ENCODE measurements at places on chromosomes 1 and 21.

DNA sequence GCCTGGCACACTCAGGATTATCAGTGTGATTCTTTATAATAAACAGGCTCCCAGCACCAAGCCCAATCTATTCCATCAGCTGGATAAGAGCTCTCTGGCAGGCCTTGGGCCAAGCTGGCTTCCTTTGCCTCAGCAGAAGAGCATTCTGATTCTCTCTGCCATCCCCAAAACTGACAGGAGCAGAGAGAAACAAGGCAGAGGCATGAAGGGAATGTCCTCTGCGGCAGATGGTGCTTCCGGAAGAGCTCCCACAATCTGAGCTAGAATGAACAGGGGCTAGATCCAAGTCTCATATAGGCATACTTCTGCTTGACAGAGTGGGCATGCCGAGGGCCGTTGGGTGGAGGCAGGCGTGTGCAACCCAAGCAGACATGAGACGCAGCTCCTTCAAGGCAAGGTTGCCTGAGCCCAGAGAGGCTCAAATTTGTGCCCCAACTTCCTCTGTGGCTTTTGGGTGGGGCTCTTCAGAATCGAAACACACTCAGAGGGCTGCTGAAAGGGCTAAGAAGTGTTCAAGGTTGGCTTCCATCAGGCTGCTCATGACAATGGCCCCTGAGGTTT, 4.0 kb downstream of the CAPN2 start:
- H3K36me3 ChIP-seq: peaks cover 31% of the 10 kb centered on the region
- H3K27ac ChIP-seq: peak overlapping the region; percentile 94
- peak; percentile 39 for DNase-seq
- H3K4me3 ChIP-seq: peak overlapping the region; percentile 11

GRCh38 chr1:205934788-205935187, 8.5 kb downstream of the SLC26A9 start:
- H3K4me3 ChIP-seq: no peak overlapping the region
- DNase-seq: no peak
- peaks cover 5% of the 10 kb centered on the region for H3K27me3 ChIP-seq

GRCh38 chr1:30042438-30043147, 680.8 kb downstream of the MATN1 start:
- H3K4me1 ChIP-seq: no peaks in the 10 kb centered on the region
- DNase-seq: no peak
- H3K27ac ChIP-seq: no peak overlapping the region
- H3K36me3 ChIP-seq: no peaks in the 10 kb centered on the region
- no peaks in the 10 kb centered on the region for H3K27me3 ChIP-seq
- no peak overlapping the region for H3K4me3 ChIP-seq

GRCh38 chr1:201489643-201490261, 17.2 kb downstream of the CSRP1 start:
- H3K27ac ChIP-seq: no peak overlapping the region
- DNase-seq: no peak
- H3K4me3 ChIP-seq: no peak overlapping the region
- no peaks in the 10 kb centered on the region for H3K27me3 ChIP-seq
- peaks cover 70% of the 10 kb centered on the region for H3K36me3 ChIP-seq
- no peaks in the 10 kb centered on the region for H3K4me1 ChIP-seq

GRCh38 chr1:205246351-205247119, 18.8 kb downstream of the TMCC2 start:
- no peaks in the 10 kb centered on the region for H3K4me1 ChIP-seq
- H3K36me3 ChIP-seq: no peaks in the 10 kb centered on the region
- DNase-seq: no peak
- H3K27me3 ChIP-seq: no peaks in the 10 kb centered on the region

GRCh38 chr1:187696073-187696472, 867.3 kb downstream of the PLA2G4A start:
- no peaks in the 10 kb centered on the region for H3K36me3 ChIP-seq
- H3K27me3 ChIP-seq: no peaks in the 10 kb centered on the region
- DNase-seq: no peak
- no peaks in the 10 kb centered on the region for H3K4me1 ChIP-seq
- H3K27ac ChIP-seq: no peak overlapping the region

DNA sequence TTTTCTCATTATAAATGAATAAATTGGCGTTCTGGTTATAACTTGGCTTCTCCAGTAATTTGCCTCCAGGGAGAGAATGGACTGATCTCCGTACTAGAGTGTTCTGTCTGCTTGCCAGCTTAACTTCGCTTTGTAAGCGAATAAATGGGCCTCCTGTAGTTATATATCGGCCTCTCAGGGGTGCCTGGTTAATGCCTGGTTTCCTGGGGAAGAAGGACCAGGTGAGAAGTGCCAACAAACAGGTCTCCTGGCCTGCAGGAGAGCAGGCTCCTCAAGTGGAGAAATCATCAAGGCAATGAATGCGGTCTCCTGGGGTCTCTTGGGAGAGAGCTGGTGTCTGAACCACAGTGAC, 107.4 kb upstream of the SERBP1 start:
- no peaks in the 10 kb centered on the region for H3K27me3 ChIP-seq
- no peaks in the 10 kb centered on the region for H3K4me1 ChIP-seq
- no peaks in the 10 kb centered on the region for H3K36me3 ChIP-seq
- no peak overlapping the region for H3K27ac ChIP-seq
- DNase-seq: no peak

DNA sequence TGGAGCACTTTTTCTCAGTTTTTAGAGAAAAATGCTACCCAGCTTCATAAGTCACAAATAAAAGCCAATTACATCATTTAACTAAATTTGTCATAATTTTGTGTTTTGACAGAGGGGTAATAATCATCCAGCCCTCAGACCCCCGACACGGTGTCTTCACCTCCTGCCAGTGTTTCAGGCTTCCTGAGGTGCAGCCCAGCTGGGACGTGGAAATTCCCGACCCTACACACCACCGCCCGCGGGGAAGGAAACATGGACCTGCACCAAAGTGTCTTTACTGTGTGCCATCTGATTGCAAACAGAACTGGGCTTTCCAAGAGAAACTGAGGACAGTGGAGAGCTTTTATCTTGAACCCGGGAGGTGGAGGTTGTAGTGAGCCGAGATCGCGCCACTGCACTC, 7.7 kb upstream of the INAVA start:
- no peaks in the 10 kb centered on the region for H3K36me3 ChIP-seq
- no peak overlapping the region for H3K4me3 ChIP-seq
- H3K4me1 ChIP-seq: peaks cover 42% of the 10 kb centered on the region
- peak overlapping the region; percentile 58 for H3K27ac ChIP-seq

DNA sequence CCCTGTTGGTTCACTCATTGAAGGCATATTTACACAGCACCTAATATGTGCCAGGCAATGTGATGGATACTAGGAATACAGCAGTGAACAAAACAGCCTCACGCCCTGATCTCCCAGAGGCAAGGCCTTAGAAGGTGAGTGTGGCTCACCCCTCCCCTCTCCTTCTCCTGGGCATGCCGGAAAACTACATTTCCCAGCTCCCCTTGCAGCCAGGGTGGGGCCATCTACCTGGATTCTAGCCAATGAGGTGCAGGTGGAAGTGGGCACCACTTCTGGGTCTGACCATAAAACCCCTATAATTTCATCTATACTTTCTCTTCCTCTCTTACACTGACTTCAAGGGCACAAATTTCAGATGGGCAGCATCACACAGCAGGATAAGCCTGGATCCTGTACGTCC, 63.8 kb downstream of the FBXO2 start:
- H3K27ac ChIP-seq: no peak overlapping the region
- no peak overlapping the region for H3K4me3 ChIP-seq
- H3K27me3 ChIP-seq: no peaks in the 10 kb centered on the region
- no peak for DNase-seq

- no peaks in the 10 kb centered on the region for H3K4me1 ChIP-seq
- H3K36me3 ChIP-seq: no peaks in the 10 kb centered on the region
- no peaks in the 10 kb centered on the region for H3K27me3 ChIP-seq
- DNase-seq: no peak
- H3K4me3 ChIP-seq: no peak overlapping the region
Measured at GRCh38 chr1:107535091-107535490, 394.3 kb downstream of the NTNG1 start.

DNA sequence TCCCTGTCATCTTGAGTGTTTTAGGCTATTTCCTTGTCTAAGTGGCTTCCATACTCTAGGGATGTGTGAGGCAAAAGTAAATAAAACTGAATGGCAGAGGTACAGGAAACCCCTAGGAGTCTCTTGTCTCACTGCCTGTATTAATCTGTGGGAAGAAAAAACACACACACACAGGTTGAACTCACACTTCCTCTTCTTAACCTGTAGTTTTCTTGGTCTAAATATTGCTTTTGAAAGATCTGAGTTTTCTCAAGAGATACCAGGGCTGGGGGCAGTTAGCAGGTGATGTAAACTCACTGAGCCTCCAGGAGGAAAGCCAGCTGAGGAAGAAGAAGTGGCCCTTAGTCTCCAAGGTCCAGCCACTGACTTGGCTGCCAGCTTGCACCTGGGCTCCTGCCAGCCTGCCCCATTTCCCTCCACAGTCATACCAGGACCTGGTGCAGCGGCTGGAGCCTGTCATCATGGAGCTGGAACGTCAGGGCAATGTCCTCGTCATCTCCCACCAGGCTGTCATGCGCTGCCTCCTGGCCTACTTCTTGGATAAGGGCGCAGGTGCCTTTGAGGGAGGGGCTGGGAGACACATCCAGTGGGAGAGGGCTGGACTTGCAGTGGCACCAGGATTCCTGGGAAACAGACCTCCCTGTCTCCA, 16.9 kb downstream of the PFKFB2 start:
- H3K36me3 ChIP-seq: no peaks in the 10 kb centered on the region
- H3K4me1 ChIP-seq: peaks cover 4% of the 10 kb centered on the region
- H3K27ac ChIP-seq: no peak overlapping the region
- no peak for DNase-seq
- H3K4me3 ChIP-seq: no peak overlapping the region
- no peaks in the 10 kb centered on the region for H3K27me3 ChIP-seq

DNA sequence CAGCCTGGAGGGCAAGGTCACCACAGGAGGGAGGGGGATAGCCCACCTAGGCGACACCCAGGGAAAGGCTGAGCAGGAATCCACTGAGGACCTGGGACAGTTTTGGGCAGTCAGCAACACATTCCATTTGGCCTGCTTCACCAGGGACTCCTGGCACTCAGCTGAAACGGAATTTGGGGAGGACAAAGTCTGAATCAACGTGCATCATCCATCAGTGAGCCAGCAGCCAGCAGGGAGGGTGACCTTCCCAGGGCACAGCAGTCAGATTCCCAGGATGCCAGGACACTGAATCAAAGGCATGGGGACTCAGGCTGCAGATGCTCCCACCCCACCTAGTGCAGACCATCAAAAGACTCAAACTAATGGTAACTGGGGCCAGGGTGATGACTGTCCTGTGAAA, 4.6 kb downstream of the SH3BP5L start:
- H3K27ac ChIP-seq: no peak overlapping the region
- H3K4me3 ChIP-seq: no peak overlapping the region
- peaks cover 26% of the 10 kb centered on the region for H3K36me3 ChIP-seq
- no peaks in the 10 kb centered on the region for H3K27me3 ChIP-seq
- no peak for DNase-seq

- DNase-seq: no peak
- peaks cover 4% of the 10 kb centered on the region for H3K36me3 ChIP-seq
- H3K27ac ChIP-seq: no peak overlapping the region
- H3K4me1 ChIP-seq: no peaks in the 10 kb centered on the region
Measured at GRCh38 chr1:213201380-213202155, 150.5 kb downstream of the RPS6KC1 start.

- DNase-seq: no peak
- H3K36me3 ChIP-seq: no peaks in the 10 kb centered on the region
- H3K27ac ChIP-seq: no peak overlapping the region
Measured at GRCh38 chr1:8633741-8634501, 183.5 kb downstream of the RERE start.

DNA sequence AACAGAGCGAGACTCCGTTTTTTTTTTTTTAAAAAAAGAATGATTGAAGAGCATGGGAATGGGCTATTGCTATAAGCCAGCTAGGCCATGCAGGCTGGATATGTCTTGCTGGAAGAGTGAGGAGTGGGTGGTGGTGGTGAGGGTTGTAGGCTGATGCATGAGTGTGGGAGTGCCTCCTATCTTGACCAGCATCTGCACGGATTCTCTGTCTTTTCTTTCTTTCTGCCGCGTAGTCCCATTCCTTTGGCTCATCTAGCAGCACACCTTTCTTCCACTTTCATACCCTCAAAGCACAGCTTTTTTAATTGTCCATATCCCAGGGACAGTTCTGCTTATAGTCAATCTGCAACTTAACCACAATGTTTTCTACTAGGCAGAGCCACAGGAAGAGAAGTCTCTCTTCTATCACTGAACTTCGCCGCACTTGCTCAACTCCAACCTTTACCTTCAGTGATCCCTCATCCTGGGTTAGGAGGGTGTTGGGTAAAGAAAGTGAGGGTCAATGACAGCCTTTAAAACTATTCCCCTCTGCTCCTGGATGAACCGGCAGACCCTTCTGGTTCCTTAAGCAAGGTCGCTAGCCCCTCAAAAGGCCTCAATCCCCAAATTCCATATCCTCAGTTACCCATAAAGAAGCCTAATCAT, 15.2 kb downstream of the ADCY10 start:
- H3K27me3 ChIP-seq: no peaks in the 10 kb centered on the region
- no peak for DNase-seq
- no peaks in the 10 kb centered on the region for H3K36me3 ChIP-seq
- no peaks in the 10 kb centered on the region for H3K4me1 ChIP-seq

GRCh38 chr1:33685256-33685655, 178.6 kb upstream of the HMGB4 start:
- H3K27ac ChIP-seq: no peak overlapping the region
- no peak overlapping the region for H3K4me3 ChIP-seq
- H3K36me3 ChIP-seq: no peaks in the 10 kb centered on the region
- H3K27me3 ChIP-seq: no peaks in the 10 kb centered on the region

- no peaks in the 10 kb centered on the region for H3K27me3 ChIP-seq
- H3K27ac ChIP-seq: no peak overlapping the region
- H3K4me1 ChIP-seq: no peaks in the 10 kb centered on the region
Measured at GRCh38 chr1:18748435-18748834, 111.0 kb downstream of the TAS1R2 start.

DNA sequence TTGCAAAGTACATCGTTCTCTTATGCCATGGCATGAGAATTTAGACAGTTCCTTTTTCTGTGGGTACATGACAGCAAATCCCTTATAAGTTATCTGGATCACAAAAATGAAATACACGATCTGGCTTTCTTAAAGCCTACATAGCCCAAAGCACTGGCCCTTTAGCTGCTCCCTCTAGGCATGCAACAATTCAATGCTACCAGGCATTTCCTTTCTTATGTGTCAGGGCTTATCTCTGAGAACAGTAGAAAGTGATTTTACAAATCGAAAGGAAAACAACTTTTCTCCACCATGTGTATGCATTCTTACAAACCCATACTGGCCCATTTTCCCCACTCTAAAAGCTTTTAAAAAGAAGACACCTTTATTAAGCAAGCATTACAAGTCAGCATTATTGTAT, 139.7 kb downstream of the GRIK1 start:
- no peak overlapping the region for H3K27ac ChIP-seq
- no peak for DNase-seq
- no peak overlapping the region for H3K4me3 ChIP-seq
- no peaks in the 10 kb centered on the region for H3K27me3 ChIP-seq
- no peaks in the 10 kb centered on the region for H3K4me1 ChIP-seq

Data from effector memory CD4-positive, alpha-beta T cell (primary cell).